ENCODE measurements at places on chromosomes 7 and 10.

DNA sequence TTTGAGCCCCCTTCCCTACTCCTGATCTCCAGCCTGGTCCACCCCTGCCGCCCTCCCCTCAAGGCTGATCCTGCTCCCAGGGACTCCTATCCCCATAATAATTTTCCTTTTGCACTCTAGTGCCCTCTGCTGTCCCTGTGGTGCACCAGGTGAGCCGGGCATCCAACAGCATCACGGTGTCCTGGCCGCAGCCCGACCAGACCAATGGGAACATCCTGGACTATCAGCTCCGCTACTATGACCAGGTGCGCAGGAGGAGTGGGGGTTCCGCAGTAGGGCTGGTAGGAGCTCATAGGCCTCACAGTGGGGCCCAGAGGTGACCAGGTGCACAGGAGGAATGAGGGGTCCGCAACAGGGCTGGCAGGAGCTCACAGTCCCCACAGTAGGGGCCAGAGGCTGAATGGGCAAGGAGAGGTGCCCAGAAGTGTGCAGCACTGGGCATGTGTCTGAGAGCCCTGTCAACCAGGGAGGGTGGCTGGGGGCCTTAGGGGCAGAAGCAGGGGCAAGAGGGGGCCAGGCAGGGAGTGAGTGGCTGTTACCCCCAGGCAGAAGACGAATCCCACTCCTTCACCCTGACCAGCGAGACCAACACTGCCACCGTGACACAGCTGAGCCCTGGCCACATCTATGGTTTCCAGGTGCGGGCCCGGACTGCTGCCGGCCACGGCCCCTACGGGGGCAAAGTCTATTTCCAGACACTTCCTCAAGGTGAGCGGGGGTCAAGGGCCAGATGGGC is 11.7 kb downstream of the EPHB6 start:
- peak; percentile 19 for DNase-seq

GRCh38 chr7:29920491-29920890 is 69.1 kb downstream of the SCRN1 start:
- no peak for DNase-seq

DNA sequence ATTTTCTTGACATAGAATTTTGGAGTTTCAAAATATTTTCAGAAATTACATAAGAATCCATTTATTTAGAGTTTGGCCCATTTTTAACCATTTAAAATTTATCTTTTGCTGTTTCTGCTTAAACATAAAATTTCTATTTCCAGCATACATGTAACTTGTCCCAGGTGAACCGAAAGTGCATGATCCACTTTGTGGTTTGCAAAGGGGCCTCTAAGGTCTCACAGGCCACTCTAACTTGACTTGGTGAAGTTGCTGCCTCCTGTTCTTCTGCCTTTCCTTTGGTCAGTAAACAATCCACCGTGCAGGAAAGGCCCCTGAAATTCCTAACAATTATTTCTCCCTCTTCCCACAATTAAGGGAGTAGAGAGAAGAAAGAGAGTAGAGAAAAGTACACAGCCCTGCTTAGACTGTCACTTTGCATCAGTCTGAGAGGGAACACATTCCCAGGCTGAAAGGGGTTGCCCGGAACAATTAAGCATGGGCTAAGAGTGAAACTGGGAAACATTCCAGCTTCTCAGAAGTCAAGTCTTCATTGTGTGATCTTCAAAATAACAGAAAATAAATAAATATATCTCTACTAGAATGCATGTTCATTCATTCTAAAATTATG is 79.5 kb upstream of the SEMA3A start:
- no peak for DNase-seq

GRCh38 chr10:28754930-28755718 is 77.8 kb downstream of the BAMBI start:
- no peak for DNase-seq

GRCh38 chr10:132056663-132057062 is 9.1 kb upstream of the JAKMIP3 start:
- no peak for DNase-seq

- no peak for DNase-seq
Measured at GRCh38 chr10:50883629-50884028, 1.8 kb downstream of the A1CF start.
